ENCODE measurements at places on chromosomes 11 and 22. TPM values are rescaled to one million over a fixed set of nuclear protein-coding genes. Genes with fewer than 3 reads are reported as not detected.

The MRGPRX4 gene
- not detected for total RNA-seq

The INS gene
- not detected for total RNA-seq

The OR4C16 gene
- not detected for total RNA-seq

The MMP3 gene
- total RNA-seq = not detected

The HBB gene
- 143 TPM for total RNA-seq

The OR52N4 gene
- total RNA-seq = not detected

The FAM83F gene
- 6.6 TPM for total RNA-seq

The MTMR2 gene
- 3.1 TPM for total RNA-seq

The SYTL2 gene
- total RNA-seq = 4.8 TPM

The GAL3ST3 gene
- not detected for total RNA-seq

The FAT3 gene
- 0.13 TPM for total RNA-seq

The C11orf16 gene
- total RNA-seq = not detected

The CCDC15 gene
- total RNA-seq = 0.48 TPM

The SCYL1 gene
- total RNA-seq = 67.6 TPM

The TEX54 gene
- not detected for total RNA-seq

The GRIA4 gene
- not detected for total RNA-seq

The GAL gene
- total RNA-seq = 0.23 TPM
